ENCODE measurements at places on chromosomes 12 and 14.

DNA sequence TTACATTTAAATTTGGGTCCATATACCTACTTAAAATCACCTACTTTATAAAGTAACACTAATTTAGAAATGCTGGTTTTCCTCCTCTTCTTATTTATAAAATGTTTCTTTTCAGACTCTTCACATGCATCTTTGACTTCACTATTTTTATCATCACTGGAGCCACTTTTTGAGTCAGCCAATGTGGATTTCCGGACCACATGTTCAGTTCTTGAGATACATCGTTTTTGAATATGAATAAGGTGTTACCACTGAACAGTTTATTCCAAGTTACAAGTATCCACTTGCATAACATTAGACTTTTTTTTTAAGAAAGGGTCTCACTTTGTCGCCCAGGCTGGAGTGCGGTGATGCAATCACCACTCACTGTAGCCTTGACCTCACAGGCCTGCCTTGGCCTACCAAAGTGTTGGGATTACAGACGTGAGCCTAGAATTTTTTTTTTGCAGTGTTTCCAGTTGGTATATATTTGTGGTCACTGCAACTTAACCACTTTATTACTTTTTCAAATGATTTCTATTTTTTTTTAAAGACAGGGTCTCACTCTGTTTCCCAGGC, 5.7 kb downstream of the FNTB start:
- no peak for DNase-seq

DNA sequence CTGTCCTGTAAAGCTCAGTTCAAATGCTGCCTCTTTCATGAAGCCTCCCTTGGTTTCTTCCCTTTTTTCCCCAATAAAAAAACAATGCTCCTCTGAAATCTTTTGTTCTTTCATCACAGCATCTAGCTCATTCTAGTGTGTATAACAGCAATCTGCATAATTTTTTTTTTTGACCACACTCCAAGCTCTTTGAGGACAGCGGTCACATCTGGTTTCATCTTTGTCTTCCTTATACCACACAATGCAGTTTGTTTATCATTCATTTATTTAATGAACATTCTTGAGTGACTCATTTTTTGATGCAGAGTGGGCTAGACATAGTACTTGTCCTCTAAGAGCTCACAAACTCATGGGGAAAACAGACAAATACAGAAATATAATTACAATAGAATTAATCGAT, 7.3 kb downstream of the GNG2 start:
- DNase-seq: no peak

- no peak for DNase-seq
Observed at GRCh38 chr14:22334627-22335026, 254.4 kb downstream of the DAD1 start.

DNA sequence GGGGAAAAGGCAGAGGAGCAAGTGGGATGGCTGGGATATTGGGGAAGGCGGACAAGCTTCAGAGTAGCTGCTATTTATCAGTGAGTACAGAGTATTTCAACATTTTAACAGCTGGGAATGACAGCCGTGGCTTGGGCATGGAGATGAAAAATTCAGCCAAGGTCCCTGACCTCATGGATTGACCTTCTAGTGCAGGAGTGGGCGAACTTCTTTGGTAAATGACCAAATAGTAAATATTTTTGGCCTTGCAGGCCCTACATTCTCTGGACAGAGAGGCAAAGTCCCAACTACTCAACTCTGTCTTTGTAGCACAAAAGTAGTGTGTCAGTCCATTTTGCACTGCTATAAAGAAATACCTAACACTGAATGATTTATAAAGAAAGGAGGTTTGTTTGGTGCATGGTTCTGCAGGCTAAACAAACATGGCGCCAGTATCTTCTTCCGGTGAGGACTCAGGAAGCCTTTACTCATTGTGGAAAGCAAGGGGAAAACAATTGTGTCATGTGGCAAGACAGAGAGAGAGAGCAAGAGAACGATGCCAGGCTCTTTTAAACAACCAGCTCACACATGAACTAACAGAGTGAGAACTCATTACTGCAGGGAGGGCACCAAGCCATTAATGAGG, 33.6 kb downstream of the TMEM233 start:
- no peak for DNase-seq

GRCh38 chr14:54374117-54374884, 22.5 kb upstream of the CDKN3 start:
- DNase-seq: no peak

GRCh38 chr12:51895378-51896135, 7.7 kb downstream of the ANKRD33 start:
- no peak for DNase-seq

DNA sequence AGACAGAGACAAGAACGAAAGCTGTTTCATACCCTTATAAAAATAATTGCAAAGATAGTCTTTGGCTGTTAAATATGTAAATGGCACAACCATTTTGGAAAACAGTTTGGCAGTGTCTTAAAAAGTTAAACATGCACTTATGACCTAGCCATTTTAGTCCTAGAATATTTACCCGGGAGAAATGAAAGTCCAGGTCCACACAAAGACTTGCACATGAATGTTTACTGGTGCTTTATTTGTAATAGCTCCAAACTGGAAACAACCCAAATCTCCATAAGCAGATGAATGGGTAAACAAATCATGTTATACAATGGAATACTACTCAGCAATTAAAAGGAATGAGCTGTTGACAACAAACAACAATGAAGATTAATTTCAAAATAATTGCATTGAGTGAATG, 380.4 kb downstream of the ETNK1 start:
- no peak for DNase-seq

- DNase-seq: no peak
Observed at GRCh38 chr12:45572114-45572513, 157.4 kb upstream of the ARID2 start.

GRCh38 chr14:69237584-69237983, 22.4 kb upstream of the GALNT16 start:
- no peak for DNase-seq

DNA sequence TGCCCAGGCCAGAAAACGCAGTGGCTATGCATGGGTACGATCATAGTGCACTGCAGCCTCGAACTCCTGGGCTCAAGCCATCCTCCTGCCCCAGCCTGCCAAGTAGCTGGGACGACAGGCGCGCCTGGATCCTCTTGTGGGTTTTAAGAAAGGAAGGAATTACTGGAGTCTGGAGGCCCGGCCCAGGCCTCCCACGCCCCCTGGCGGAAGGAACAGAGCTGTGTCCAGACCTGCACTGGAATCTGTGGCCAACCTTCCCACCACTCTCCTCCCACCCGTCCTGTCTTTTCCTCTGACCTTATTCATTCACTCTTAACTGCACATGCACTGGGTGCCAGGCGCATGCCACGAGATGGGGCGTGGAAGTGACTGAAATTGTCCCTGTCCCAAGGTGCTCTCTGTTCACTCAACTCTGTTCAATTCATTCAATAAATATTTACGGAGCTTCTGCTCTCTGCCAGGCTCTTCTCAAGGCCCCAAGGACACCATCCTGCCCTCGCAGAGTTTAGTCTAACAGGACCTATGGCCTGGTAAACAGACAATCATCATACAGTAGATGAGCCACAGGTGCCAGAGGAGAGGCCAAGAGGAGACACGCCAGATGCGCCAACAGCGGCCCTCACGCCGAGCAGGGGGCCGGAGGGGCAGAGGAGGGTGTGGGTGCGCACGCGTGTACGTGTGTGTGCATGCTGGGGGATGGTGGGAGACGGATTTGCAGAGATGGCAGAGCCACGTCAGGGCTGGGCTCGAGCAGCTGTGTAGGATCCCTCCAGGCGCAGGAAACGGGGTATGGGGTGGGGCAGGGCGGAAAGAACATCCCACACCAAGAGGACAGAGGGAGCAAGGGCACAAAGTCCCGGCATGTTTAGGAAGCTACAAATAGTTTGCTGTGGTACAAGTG, 13.7 kb upstream of the TMEM106C start:
- DNase-seq: peak; percentile 81

- no peak for DNase-seq
Observed at GRCh38 chr12:44431647-44432343, 444.3 kb downstream of the NELL2 start.

GRCh38 chr12:72747111-72747849, 475.1 kb downstream of the TRHDE start:
- no peak for DNase-seq

- DNase-seq: no peak
Observed at GRCh38 chr14:61458766-61459165, 137.4 kb downstream of the PRKCH start.

DNA sequence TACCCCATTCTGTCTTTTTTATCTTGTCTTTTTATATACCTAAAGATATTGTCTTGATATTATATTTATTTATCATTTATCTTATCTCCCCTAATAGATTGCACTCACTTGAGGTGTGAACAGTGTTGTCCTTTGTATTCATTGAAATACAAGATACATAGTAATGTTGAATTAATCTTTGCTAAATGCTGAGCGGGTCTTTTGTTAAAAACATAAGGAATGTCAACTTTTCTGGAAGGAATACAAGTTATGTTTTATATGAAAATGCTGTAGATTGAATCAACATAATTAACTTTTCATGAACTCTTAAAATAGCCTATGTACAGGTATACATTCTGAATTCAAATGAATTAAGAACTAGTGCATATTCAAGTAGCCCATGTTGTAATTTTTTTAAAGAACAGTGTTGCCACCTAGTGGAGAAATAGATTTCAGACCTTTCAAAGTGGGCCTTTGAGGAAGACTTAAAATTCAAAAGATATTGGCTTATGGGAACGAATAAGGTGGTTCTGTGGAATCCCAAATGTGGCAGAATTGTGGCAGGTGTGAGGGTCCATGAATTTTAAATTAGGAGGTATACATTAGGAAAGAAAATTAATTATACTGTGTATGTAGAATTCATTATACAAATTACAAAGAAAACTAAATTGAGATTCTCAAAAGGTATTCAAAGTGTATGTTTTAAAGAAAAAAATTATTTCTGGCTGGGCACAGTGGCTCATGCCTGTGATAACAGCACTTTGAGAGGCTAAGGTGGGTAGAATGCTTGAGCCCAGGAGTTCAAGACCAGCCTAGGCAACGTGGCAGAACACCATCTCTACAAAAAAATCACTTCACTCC, 19.1 kb downstream of the BBOF1 start:
- peak; percentile 50 for DNase-seq

DNA sequence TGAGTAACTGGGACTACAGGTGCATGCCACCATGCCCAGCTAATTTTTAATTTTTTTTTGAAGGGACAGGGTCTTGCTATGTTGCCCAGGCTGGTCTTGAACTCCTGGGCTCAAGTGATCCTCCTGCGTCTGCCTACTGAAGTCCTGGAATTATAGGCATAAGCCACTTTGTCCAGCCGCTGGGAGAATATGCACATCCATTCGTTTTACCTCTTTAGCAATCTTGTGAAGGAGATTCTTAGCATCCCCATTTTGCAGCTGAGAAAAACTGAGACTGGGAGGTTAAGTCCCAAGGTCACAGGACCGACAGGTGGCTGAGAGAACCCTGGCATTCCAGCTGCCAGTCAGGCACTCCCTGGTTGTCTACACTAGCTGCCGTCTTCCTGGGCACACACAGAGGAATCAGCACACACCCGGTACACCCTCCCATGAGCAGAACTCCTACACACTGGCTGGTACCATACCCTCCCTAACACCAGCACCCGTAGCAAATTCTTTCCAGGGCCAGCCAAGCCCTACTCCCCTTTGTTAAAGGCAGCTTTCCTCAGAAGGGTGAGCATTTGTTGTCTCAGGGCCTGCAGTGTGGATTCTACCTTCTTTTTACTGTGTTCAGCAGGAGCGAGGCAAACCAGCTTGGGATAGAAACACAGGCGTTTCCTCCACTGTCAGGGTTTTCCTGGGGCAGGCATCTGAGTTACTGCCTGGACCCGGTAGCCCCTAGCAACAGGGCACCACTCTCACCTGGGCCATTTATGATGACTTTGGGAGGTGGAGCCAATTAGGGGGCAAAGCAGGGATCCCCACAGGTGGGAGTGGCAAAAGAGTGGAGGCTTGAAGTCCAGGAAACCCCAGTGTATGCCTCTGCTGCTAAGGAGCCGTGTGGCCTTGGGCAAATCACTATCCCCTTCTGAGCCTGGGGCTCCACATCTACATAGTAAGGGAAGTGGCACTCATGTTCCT, 70.2 kb downstream of the IRF2BPL start:
- DNase-seq: no peak

GRCh38 chr12:94704452-94705306, 54.3 kb upstream of the TMCC3 start:
- DNase-seq: no peak

Data from retina (tissue), 1 donor.